ENCODE measurements at places on chromosomes 7 and 10.

- DNase-seq: no peak
These were observed 149.9 kb downstream of the CPED1 start for GRCh38 chr7:121138262-121138933.

DNA sequence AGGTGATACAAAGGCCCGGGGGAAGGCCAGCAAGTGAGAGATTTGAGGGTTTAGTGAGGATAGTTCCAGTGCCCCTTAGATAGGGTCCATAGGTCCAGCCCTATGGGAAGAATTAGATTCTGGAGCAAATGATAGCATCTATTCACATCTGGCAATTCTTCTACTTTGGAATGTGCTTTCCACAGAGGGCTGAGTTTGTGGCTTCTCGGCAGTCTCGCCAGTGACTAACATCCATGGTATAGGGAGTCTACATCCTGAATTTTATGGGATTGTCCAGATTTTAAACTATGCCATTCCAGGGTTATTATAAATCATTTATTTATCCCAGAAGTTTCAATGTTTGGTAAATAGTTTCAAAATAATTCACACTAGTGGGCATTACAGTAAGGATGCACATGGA, 207.3 kb upstream of the ADO start:
- no peak for DNase-seq

- DNase-seq: no peak
These were observed 14.5 kb upstream of the RNF216 start for GRCh38 chr7:5795752-5796475.

DNA sequence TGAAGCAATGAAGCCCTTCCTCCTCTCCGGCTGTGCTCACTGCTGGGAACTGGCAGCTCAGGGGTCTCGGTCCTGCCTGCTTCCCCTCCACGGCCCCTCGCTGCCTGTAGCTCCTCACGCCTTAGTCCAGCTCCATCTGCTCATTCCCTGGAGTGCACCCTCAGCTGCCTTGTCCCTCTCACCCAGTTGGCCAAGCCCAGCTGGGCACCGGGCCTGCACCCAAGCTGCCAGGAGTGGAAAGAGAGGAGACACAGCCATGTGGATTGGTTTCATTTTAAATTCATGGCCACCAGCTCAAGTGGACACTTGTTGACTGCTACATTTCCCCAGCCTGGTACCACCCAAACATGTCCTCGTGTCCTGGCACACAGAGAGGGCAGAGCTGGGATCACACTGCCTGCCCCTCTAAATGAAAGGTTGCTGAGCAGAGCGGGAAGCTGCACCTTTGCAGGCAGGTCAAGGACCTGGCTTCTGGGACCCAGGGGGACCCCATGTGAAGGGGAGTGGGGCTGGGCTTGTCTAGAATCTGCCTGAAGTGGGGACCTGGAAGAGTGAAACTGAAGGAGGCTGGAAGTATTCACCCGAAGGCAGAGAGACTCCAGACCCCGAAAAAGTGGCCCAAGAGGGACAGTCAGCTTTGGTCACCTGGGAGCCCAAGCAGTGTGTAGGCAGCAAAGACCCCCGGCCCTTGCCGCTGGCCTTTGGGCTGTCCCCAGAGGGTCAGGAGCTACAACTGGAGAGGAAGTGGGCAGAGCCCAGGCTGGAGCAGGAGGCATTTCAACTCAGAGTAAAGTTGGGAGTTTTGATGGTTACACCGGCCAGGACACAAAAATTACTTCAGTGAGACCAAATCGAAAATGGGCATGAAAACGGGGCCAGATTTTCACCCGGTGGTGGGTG, 15.0 kb upstream of the BNIP3 start:
- DNase-seq: no peak

- peak; percentile 100 for DNase-seq
These were observed 718.9 kb downstream of the LRMDA start for GRCh38 chr10:76150139-76150875.

DNA sequence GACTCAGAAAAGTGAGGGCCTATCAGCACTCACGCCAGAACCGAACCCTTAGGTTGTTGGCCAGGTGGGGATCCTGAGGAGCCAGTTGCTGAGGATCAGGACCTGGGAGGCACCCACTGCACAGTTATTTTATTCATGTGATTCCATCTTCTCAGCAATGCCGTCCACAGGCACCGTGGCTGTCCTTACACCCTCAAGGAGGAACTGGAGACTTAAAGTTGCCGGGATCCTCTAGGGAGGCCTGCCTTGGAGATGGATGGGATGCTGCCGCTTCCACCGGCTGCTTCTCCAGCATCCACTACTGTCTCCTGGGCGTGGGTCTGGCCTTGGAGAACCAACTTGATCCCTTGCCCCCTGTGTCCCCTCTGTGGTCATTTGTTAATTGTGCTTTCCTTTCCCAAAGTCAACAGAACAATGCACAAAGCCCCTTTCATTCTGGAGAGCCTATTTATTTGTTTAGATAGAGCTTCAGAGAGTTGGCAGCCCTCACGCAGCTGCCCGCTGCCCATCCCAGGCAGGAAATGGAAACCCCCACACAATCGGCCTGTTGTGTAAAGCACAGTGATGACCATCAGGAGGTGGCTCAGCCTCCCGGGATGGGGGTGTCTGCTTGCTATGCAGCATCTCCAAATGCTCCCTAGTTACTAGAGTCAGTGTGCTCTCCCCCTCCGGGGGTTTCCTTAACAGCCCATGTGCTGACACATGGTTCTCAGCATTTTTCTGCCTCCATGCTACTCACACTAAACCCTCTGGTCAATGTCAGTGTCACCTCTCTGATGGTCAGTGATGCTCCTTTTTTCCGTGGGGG, 52.9 kb upstream of the IGFBP3 start:
- DNase-seq: peak; percentile 40

DNA sequence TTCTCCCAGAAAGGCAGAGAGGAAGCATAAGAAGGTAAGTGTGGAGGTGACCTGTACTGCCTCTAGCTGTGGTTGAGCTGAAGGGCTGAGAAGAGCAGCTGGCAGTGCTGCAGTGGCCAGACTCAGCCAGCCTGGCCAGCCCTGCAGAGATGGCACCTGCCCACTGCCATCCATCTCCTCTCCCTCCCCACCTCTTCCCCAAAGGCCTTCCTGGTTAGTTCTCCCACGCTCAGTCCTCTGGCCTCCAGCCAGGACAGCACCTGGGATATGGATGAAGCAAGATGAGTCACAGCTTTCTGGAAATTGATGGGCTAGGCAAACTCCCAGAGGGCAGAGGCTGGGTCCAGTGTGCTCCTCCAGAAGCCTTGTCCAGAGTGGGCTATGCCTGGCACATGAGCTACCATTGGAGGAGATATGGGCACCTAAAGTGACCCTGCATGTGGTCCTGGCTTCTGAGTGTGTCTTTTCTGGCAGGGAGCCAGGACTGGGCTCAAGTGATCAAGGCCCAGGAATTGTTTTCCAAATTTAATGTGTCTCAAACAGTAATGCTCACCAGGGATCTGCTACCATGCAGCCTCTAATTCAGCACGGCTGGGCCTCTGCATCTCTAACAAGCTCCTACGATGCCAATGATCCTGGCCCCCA, 81.0 kb upstream of the CACUL1 start:
- peak; percentile 59 for DNase-seq

DNA sequence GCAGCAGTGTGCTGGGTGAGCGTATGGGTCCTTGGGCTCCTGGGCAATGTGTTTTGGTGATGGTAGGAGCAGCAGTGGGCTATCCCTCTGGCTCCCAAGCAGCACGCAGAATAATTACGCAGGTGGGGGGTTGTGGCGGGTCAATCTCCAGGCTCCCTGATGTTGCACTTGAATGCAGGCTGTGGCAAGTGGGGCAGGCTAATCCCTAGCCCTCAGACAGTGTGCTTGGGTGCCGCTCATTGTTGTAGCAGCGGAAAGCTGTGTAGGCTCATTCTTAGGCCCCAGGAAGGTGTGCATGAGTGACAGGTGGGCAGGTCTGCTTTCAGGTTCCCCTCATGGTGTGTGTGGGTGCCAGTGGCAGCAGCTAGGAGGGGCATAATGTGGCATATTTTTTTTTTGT, 44.1 kb downstream of the LOXL4 start:
- DNase-seq: no peak

DNA sequence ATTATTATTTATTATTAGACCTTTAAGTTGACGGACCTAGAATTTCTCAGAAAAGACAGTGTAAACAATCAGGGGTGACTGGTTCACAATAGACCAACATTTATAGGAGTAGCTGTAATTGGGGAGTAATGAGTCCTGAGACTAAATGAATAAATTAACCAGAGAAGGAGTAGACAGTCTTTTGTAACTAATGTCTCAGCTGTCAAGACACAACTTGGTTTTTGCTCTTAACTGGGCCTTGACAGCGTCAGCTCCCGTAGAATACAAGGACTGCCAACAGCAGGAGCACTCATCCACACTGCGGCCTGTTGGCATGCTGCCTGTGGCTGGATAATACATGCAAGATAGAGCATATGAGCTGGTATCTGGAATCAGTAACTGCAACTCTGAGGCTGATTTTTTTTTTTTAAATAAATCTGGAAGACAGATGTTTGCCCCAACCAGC, 123.9 kb downstream of the CACNA2D1 start:
- DNase-seq: peak; percentile 42

- peak; percentile 60 for DNase-seq
These were observed at the start of gene PARP12 for GRCh38 chr7:140062528-140063299. Gene PARP12 (minus strand): TSS chr7:140062951. CDS start chr7:140062847, 104 bp downstream.

DNA sequence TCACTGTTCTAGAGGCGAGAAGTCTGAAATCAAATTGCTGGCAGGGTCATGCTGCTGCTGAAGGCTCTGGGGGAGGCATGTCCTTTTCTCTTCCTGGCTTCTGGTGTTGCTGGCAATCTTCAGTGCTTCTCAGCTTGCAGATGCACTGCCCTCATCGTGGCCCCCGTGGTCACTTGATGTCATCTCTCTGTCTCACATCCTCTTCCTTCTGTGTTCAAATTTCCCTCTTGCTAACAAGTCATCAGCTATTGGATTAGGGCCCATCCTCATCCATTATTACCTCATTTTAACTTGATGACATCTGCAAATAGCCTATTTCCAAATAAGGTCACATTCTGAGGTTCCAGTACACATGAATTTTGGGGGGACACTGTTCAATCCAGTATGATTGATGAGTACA, 36.6 kb upstream of the SRGN start:
- no peak for DNase-seq
